ENCODE measurements at places on chromosomes 4 and X. TPM values are rescaled to one million over a fixed set of nuclear protein-coding genes. Genes with fewer than 3 reads are reported as not detected.

Gene TBC1D8B
- 13.8 TPM for total RNA-seq

Gene AMTN
- not detected for total RNA-seq

Gene DUSP21
- not detected for total RNA-seq

Gene NMU
- total RNA-seq, result not detected

GRCh38 chr4:26323821-26324220 lies 3.0 kb downstream of the RBPJ start:
- no peak for DNase-seq

DNA sequence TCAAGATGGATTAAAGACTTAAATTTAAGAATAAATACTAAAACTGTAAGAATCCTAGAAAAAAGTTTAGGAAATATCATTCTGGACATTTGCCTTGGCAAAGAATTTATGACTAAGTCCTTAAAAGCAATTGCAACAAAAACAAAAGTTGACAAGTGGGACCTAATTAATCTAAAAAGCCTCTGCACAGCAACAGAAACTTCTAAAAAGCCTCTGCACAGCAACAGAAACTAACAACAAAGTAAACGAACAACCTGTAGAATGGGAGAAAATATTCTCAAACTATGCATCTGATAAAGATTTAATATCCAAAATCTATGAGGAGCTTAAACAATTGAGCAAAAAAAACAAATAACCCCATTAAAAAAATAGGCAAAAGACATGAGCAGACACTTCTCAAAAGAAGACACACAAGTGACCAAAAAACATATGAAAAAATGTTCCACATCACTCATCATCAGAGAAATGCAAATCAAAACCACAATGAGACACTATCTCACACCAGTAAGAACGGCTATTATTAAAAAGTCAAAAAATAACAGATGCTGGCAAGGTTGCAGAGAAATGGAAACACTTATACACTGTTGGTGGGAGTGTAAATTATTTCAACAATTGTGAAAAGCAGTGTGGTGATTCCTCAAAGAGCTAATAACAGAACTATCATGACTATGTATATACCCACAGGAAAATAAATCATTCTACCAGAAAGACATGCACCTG lies 5.5 kb upstream of the OPRPN start:
- DNase-seq, result no peak

DNA sequence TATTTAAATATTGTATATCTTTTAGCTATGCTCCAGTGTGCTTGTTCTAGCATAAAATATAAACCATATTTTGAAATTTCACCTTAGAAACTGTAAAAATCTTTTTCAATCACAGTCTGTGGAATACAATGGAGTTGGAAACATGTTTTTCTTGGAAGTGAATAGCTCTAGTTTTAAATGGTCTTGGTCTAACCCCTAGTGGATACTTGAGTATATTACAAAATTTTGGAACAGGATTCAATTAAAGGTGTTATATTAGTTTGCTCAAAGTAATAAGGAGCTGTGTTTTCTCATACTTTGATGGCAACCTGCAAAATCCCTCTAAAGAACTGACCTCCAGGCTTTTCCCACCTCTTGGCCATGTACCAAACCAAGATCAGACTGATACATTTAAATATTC lies 48.2 kb downstream of the STK26 start:
- DNase-seq, result peak; percentile 27

DNA sequence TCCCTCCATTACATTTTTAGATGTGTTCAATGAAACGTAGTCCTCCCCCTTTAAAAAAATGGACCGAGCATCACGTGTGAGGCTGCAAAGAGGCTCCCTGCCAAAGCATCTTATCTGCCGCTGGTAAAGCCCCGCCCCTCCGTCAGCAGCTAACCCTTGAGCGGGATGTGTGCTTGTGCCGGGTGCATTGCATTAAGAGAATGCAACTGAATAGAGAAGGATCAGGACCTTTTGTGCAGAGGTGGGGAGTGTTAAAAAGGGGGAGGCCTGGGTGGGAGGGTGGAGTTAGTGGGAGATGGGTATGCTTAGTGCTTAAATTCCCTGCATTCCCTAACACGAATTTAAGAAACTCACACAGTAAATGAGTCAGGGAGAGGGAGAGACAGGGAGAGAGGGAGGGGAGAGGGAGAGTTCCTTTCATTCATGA lies 66.0 kb downstream of the TBL1X start:
- DNase-seq, result peak; percentile 97

GRCh38 chr4:186752325-186752724 lies 28.7 kb upstream of the FAT1 start:
- no peak for DNase-seq

DNA sequence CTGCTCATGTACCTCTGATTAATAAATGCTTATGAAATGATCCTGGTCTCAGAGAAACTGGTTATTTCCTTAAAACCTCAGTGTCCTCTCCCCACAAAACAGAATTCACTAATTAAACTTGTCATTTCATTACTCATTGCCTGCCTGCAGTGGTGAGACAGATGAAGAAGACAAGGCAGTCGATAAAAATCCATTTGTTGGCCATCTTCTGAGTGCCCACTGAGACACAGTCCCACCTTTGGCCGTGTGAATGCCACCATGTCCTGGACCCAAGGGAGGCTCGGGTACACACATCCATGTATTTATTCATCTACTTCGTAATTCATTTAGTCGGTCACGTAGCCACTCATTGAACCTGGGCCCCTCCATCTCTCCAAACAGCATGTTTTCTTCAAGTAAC lies 3.5 kb downstream of the S100P start:
- no peak for DNase-seq
